ENCODE measurements at places on chromosomes 16 and 17. TPM values are rescaled to one million over a fixed set of nuclear protein-coding genes. Genes with fewer than 3 reads are reported as not detected.

Gene NGFR
- total RNA-seq = 0.78 TPM

DNA sequence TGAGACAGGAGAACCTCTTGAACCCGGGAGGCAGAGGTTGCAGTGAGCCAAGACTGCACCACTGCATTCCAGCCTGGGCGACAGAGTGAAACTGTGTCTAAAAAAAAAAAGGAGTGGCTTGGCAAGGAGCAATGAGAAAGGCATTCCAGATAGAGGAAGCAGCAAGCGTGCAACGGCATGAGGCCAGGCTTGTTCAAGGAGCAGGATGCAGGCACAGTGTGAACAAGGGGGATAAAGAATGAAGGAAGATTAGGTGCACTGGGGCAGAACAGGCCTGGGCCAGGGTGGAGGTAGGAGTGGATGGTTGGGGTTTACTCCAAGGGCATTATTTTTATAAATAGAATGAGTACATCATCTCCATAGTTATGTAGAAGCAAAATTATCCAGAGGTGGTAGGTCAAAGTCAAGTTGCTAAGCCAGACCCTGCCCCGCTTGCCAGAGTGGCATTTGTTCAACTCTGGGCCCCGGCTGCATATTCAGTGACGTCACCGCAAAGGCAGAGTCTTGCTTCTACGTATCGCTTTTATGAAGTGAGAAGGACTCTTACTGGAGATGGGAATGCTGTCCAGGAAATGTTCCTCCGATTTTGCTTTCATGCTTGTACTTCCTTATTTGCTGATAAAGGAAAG, 100.2 kb downstream of the KATNIP start:
- DNase-seq = no peak
- H3K27ac ChIP-seq = no peak overlapping the region
- no peak overlapping the region for H3K4me3 ChIP-seq
- no peaks in the 10 kb centered on the region for H3K27me3 ChIP-seq
- H3K4me1 ChIP-seq = no peaks in the 10 kb centered on the region

Gene TRPV3
- total RNA-seq = 0.26 TPM

- peaks cover 9% of the 10 kb centered on the region for H3K4me1 ChIP-seq
- peak overlapping the region; percentile 86 for H3K4me3 ChIP-seq
- H3K36me3 ChIP-seq = no peaks in the 10 kb centered on the region
- H3K27me3 ChIP-seq = no peaks in the 10 kb centered on the region
Measured at GRCh38 chr17:31095236-31096105, 694 bp downstream of the NF1 start.

DNA sequence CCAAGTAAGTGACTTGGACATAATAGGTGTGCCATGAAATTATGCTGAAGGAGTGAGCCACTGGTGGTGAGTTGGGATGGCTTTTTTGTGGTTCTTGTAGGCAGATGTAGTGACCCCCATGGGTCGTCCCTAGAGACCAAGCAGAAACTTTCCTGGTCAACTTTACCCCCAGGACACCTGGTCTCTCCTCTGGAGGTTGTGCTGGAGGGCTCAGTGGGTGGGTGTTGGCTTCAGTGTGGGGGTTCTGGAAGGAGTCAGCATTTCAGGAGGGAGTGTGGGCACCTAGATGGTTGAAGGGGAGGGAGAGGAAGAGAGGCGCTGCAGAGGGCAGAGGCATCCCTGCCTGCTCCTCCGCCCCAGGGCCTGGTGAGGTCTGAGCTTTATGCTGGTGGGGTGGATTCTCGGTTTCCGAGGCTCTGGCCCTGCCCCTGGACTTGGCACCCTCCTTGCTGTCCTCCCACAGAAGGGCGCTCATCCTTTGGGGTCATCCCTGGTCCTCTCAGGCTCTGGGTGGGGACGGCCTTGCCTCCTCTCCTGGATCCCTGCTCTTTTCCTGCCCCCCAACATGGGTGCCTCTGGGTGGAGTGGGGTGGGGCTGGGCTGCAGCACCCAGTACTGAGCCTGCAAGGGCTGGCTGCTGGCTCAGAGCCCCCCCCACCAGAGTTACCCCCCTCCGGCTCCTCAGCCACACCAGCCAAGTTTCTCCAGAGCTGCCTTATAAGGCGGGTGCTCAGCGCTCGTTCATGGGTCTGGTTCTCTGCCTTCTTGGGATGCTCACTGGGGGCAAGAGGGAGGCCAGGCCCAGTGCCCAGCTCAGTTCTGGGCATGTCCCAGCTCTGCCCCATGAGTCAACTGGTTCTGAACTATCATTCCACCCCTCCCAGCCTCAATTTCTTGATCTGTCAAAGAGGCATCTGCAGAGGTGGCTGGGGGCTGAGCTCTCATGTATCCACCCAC, 266.8 kb downstream of the SEC14L1 start:
- H3K27ac ChIP-seq = no peak overlapping the region
- no peak for DNase-seq
- no peaks in the 10 kb centered on the region for H3K27me3 ChIP-seq
- H3K4me3 ChIP-seq = no peak overlapping the region
- H3K36me3 ChIP-seq = peaks cover 10% of the 10 kb centered on the region

Gene CDH3
- 9.6 TPM for total RNA-seq
